Posterior cingulate gyrus (tissue), 11 donors: ENCODE measurements at places on chromosomes 1 and 21.
A peak's percentile ranks its signal among the peaks of the same experiment; 100 is the strongest.

GRCh38 chr1:183842795-183843144 is 37.9 kb downstream of the RGL1 start:
- DNase-seq, result no peak

DNA sequence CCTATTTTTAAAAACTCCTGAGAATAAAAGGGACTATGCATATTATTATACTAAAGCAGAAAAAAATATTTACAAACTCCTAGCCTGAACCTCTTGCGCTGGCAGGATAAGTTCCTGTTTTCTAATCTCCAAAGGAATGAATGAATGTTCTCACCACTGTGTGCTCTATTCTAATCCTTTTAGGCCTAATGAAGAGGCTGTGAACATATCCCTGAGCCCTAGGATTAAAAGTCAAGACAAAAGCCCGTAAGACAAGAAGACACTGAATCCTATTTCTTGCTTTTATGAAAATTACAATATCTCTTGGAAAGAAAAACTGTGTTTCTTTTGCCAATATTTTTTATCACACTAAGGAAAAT is 317.5 kb downstream of the HHAT start:
- no peak for DNase-seq

- DNase-seq, result no peak
Measured at GRCh38 chr1:211356723-211357407, 30.2 kb downstream of the TRAF5 start.

- no peak for DNase-seq
Measured at GRCh38 chr1:5311634-5312292, 657.4 kb downstream of the AJAP1 start.

DNA sequence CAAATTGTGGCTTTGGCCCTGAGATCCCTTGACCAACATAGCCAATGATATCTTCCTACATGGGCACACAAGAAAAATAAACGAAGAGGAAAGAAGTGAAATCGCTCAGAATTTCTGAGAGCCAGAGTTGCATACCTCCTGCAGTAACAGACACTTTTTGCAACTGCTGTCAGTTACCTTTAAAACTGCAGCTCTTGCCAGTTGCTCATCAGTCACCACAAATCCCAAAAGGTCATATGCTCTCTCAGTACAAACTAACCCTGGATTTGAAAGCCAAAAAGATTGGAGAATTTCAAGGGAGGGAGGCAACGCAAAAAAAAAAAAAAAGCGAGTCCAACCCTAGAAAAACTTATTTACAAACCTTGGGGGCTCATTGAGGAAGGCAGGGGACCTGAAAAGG is 47.2 kb upstream of the DNAH14 start:
- DNase-seq, result no peak

GRCh38 chr1:3086272-3086974 is 17.4 kb downstream of the PRDM16 start:
- no peak for DNase-seq

- DNase-seq, result no peak
Measured at GRCh38 chr1:185408700-185409270, 91.7 kb upstream of the IVNS1ABP start.

- no peak for DNase-seq
Measured at GRCh38 chr1:109657970-109658369, 2.1 kb downstream of the GSTM4 start.

- DNase-seq, result no peak
Measured at GRCh38 chr1:198184516-198184915, 27.7 kb downstream of the NEK7 start.

DNA sequence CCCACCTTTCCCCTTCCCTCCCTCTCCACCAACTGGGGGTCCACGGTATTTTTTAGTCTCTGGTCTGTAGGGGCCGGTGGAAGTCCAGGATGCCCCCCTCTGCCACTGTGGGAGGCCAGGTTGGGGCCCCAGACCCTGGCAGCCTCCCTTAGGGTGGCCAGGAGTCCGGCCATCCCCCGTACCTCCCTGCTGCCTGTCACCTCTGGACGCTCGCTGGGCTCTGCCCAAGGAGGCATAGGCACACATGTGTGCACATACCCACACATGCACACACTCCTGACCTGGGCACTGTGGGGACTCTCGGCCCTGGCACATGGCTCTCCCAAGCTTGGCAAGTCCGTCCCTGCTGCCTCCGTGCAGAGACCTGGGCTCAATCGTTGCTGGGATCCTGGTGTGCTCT is 53.0 kb downstream of the DISP3 start:
- DNase-seq, result no peak

DNA sequence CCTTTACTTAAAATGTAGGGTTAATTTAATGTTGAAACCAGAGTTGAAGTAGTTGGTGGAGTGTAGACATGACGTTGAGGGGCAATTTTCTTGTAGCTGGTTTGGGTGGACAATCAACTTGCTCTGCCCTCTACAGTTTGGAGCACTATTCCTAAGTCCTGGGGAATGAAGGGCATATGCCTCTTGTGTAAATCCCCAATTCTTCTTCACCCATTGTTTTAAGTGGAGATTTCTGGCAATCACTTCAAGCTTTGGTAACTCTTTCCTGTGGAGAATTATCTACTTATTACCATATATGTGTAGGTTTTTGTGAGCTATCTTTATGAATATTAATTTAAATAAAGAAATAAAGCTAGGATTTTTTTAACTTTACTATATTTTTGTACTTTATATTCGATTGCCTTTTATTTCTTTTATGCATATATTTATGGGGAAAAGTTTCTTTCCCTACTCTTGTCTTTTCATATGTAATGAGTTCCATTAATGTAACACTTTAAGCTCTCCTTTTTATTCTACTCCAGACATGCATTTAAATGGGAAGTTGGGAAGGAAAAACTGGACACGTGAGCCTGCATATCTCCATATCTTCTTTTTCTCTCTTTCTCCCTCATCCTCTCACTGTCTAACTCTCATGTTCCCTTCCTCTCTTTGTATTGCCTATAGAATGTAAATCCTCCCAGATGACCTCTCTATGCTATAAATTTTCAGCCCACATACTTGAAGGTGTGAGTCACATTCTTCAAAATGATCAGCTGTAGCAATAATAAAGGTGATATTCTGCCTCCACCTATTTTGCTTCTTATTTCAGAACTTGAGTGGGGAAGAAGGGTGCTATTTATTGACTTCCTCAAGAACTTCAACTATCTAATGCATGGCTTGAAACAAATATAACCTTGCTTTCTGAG is 276.7 kb downstream of the PTPRC start:
- no peak for DNase-seq

DNA sequence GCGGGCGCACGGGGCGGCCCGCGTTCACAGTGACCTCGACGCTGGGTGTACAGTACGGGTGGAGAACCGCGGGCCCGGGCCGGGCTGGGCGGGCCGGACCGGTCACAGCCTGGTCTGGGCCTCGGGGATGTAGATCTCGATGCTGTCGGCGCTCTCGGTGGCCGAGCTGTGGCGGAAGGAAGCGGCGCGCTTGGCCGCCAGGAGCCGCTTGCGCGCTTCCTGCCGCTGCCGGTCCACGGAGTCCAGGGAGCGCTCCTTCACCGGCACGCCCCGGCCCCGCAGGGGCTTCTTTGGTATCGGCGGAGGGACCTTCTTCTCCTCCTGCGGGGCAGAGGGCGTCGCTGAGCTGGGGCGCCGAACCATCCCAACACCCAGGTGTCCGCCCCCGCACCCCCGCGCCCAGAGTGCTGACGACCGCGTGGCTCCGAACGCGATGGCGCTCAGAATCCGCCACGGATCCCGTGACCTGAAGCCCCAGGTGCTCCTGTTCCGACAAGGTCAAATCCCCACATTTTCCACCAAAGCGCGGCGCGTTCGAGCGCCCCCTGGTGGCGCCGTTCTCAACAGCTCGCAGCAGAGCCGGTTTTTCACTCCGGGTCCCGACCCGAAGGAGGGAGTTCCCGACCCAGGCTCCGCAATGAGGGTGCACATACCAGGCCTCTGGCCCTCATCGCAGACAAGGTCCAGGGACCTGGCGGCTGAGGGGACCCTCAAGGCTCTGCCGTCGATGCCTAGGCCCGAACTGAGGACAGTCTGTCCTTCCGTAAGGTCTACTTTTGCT is 6.6 kb upstream of the SMIM12 start:
- peak; percentile 68 for DNase-seq

DNA sequence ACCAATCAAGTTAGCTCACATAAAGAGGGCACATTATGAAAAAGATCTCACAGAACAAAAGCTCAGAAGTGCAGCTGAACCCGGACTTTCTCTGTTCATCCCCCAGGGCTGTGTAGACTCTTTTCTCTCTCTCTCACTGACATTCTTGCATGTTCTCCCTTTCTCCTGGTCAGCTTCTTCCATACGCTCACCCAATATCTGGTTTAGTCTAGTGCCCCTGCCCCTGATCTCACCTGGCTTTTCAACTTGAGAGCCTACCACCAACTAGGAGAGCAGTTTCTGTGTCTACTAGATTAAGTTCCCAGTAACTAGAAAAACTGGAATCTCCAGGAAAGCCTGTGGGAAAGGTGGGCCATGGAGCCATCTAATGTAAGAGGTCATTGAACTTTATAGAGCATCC is 126.9 kb upstream of the GRIK3 start:
- DNase-seq, result no peak

- DNase-seq, result no peak
Measured at GRCh38 chr1:147626739-147627138, 43.6 kb downstream of the ACP6 start.

GRCh38 chr1:157304271-157304670 is 166.1 kb upstream of the ETV3 start:
- no peak for DNase-seq

- DNase-seq, result no peak
Measured at GRCh38 chr1:162055062-162055461, 14.4 kb upstream of the NOS1AP start.

DNA sequence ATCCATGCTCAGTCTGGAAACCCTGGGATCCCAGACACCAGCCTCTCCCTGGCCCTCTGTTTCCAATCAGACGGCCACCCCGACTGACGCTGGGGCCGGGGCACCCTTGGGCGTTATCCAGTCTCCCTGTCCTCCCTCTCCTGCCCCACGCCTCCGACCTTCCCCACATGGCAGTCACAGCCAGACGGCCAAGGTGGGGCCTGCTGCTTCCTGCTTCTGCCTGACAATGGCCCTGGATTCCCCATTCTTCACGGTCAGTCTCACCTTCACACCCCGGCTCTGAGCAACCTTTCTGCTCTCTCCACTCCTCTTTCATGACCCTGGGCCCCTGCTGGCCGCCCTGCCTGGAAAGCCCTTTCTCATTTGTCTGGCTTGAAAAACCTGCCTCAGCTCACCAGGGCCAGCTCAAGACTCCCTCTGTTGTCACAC is 6.6 kb downstream of the GNG4 start:
- no peak for DNase-seq

- DNase-seq, result no peak
Measured at GRCh38 chr1:9349331-9349851, 56.7 kb downstream of the SPSB1 start.

- DNase-seq, result no peak
Measured at GRCh38 chr1:232550007-232550406, 79.9 kb downstream of the SIPA1L2 start.

DNA sequence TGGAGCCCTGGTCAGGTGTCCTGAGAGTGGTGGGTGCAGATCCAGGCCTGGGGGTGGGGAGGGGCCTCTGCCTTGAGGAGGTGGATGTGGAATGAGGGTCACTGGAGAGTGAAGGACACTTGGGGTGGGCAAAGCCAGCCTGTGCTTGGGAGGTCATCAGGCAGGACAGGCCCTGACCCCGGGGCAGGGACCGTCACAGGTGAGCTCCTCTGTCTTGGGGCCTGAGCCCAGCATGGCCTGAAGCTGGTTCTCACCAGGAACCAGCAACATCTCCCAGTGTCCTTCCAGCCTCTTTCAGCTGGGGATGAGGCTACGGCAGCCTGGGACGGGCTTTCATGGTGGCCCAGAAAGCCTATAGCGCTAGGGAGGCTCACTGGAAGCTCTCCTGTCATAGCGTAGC is 831 bp upstream of the KRTAP10-2 start:
- no peak for DNase-seq

- peak; percentile 80 for DNase-seq
Measured at GRCh38 chr1:32337855-32338636, 2.0 kb upstream of the MARCKSL1 start.

- DNase-seq, result no peak
Measured at GRCh38 chr1:186715887-186716809, 35.9 kb upstream of the PTGS2 start.

GRCh38 chr1:40451238-40451585 is 936 bp downstream of the ZFP69B start:
- DNase-seq, result no peak

GRCh38 chr1:32915766-32916706 is 14.8 kb upstream of the TMEM54 start:
- no peak for DNase-seq

DNA sequence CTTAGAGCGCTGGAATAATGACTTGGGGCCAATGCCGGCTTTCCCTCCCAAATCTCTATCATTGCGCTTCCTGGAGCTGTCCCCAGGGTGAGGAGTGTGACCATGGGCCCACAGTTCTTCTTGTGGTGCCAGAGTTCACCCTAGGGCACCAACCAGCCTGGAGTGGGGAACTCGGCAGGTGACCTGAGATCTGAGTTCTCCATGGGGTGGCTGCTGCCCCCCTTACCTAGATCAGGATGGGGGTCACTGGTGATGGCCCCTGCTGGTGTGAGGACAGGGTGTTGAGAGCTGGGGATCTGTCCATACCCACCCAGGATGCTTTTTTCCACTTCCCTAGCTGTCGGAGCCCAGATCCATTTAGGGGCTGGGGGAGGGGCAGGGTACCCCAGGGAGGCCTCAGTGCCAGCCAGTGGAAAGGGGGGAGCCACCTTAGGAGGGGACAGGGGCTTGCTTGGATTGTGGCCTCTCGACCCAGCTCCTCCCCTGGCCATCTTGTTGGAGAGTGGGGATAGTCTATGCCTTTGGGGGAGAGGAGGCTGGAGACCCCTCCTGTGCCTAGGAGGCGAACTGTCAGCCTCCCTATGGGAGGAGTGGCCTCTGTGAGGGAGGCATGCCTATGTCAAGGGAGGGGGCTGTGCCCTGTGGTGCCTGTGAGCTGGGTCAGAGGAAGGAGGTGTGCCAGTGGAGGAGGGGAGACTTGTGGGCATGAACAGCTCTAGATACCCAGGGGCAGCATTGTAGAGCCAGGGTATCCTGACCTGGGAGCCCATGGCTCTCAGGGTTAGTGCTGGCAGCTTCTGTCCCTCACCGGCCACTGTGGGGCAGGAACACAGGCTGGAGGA is 1.7 kb downstream of the FOXO6 start:
- DNase-seq, result no peak

DNA sequence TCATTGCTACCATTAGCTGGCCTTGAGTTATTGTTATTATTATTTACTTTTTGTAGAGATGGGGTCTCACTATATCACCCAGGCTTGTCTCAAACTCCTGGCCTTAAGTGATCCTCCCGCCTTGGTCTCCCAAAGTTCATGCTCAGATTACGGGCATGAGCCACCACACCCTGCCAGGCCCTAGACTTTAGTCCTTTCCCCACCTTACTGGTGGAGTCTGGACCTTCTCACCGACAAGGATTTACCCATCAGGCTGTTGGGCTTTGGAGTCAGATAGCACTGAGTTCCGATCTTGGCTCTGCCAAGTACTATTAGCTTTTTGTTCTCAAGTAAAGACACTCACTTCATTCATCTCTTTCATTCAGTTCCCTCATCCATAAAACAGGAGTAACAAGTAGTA is 17.2 kb downstream of the CNR2 start:
- no peak for DNase-seq

DNA sequence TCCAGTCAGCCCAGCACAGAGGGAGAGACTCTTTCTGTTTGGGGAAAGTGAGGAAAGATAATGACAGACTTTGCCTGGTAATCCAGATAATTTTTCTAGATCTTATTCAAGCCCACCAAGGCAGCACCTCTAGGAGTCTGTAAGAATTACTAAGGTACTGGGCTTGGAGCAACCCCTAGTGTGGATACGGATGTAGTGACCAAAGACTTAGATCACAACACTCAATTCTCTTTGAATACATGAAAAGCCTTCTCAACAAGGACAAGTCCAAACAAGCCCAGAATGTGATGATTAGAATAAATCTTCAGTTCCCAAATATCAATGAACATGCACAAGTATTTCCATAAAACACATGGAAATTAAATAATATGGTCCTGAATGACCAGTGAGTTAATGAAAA is 206.9 kb downstream of the MRPL39 start:
- DNase-seq, result no peak
